ENCODE measurements at places on chromosomes 11 and 22.

DNA sequence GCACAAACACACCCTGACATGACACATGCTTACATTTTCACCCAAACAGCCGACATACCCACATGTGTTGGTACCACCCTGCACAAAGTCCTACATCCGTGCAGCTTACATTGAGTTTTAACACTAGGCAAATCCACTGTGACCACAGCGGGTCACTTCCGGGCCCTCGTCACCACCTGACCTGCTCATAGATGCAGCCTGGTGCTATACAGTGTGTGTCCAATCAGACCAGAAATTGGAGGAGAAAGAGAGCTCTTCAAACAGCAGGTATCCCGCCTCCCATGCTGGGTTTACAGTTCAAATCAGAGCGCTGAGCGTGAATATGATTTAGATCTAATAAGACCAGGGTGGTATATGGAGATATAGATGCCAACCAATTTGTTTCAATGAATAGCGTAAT, 35.4 kb downstream of the PHF21B start:
- DNase-seq, result no peak

DNA sequence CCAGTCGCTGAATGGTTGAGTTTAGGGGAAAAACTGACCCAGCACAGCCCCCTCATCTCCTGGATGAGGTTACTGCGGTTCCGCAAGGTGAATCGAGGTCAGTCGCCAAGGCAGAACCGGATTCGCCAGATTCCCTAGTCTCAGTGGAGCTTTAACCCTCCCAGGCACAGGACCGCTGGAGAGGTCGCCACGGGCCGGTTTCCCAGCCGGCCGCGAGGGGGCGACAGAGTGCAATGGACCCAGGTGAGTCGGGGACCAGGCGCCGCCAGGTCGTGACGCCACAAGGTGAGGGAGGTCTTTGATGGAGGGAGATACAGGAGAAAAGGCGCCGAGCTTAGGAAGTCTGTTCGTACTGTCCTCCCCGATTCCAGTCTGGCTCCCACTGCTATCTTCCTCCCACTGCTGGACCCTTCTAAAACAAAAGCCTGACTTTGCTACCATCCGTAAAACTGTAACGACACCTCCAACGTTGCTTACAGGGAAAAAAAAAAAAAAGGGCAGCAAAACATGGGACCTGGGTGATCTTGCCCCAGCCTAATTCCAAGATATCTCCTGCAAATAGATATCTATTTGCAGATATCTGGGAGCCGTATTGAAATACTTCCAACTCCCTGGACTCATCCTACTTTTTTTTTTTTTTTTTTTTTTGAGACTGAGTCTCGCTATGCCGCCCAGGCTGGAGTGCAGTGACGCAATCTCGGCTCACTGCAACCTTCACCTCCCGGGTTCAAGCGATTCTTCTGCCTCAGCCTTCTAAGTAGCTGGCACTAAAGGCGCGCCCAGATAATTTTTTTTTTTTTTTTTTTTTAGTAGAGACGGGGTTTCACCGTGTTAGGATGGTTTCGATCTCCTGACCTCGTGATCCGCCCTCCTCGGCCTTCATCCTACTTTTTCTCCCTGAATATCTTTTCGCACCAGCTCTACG, 1.4 kb upstream of the GGA1 start:
- no peak for DNase-seq

DNA sequence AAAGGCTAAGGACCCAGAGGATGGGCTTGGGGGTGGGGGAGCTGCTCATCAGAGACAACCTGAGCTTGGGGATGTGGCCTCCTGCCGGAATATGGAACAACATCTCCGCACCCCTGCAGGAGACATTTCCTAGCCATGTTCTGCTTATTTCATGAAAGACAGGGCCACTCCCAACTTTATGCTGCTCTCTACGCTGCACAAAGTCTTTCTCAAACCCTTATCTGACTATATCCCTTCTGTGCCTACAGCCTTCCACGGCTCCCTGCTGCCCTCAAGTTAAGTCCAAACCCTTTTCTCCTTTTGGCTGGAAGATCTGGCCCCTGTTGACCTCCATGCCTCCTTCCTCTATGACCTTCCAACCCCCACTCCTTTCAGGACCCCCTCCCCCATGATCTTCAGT, 562.0 kb downstream of the MN1 start:
- DNase-seq, result no peak

GRCh38 chr11:9855579-9856287, 191.9 kb downstream of the SWAP70 start:
- DNase-seq, result no peak
